NAMALWA (cell line): ENCODE measurements at places on chromosomes 12 and 14.

GRCh38 chr14:54785778-54786770 lies 116.6 kb downstream of the GCH1 start:
- DNase-seq: peak; percentile 29

GRCh38 chr12:23084236-23084995 lies 459.4 kb downstream of the ETNK1 start:
- DNase-seq: no peak

- DNase-seq: peak; percentile 46
Observed at GRCh38 chr14:21136024-21136423, 19.8 kb downstream of the OR5AU1 start.

GRCh38 chr12:40622246-40622838 lies 69.9 kb upstream of the CNTN1 start:
- DNase-seq: peak; percentile 74

DNA sequence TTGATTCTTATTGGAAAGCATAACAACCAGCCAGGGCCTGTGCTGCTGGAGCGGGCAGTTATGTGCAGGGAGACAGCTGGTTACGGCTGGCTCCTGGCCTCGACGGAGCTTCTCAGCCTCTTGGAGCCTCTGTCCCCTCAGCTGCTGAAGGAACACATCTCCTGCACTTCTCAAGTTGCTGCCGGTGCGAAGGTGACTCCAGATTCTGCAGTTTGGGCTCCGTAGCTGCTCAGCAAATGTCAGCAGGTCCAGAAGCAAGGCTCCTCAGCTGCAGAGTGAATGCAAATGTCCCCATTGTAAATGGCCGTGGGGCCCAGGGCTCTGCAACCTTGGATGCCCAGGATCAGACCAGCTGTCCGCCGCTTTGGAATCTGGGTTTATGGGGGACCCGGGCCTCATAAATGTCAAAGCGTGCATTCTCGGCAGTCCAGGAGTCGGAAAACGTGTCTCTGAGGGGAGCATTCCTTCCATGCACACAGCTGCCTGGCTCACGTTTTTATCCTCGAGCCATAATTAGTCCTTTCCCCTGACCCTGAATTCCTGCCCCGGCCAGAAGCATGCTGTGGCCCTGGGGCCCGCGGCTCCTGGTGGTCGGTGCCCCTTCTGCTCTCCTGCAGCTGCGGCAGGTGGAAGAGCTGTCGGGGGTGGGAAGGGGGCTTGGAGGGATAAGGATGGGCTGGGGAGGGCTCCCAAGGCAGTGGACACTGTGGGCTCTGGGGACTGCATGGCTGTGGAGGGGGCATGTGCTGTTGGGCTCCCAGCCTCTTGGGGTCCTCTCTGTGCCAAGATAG lies 106.0 kb downstream of the KIF26A start:
- no peak for DNase-seq

GRCh38 chr14:67395086-67395875 lies 16.7 kb downstream of the PLEK2 start:
- DNase-seq: no peak

DNA sequence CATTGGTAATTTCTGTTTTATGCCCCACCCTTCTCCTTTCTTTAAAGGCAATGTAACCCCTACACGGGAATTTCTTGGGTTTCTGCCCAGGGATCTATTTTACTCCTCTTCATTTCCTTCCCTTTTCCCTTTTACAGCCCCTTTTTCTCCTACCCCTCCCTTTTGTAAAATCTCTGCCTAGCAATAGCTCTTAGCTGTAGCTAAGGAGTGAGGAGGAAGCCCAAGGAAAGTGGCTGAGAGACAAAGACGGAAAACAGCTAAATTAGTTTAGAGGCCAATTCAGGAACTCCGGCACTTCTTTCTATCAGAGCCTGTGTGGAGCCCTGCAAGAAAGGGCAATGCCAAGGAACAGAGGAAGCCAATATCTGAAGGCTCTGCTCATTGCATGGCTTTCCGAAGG lies 40.3 kb downstream of the SOCS2 start:
- no peak for DNase-seq

DNA sequence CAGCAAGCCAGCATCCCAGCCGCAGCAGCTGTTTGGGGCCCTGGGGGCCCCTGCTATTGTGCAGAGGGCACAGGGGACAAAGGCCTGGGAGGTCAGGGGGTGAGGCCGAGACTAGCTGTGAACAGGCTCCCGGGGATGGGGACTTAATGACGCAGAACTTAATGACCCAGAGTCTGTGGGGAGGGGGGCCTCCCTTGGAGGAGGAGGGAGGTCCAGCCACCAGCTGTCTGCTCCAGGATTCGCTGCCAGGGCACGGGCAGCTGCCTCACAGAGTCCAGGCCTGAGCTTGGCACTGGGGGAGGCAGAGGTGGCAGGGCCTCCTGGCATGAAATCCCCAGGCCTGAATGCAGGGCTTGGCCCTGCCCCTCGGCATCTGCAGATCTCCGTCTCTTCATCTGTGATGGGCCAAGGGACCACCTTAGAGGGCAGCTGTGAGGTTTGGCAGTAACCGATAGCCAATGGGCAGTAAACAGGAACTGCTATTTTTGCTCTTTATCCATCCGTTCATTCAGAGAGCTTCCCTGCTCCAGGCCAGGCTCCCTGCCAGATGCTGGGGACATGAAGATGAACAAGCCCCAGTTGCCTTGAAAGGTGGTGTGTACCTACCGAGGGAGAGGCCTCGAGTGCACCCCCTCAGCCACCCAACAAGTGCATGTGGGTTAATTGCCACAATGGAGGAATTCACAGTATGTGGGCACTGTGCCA lies 6.7 kb downstream of the FAM222A start:
- DNase-seq: no peak

DNA sequence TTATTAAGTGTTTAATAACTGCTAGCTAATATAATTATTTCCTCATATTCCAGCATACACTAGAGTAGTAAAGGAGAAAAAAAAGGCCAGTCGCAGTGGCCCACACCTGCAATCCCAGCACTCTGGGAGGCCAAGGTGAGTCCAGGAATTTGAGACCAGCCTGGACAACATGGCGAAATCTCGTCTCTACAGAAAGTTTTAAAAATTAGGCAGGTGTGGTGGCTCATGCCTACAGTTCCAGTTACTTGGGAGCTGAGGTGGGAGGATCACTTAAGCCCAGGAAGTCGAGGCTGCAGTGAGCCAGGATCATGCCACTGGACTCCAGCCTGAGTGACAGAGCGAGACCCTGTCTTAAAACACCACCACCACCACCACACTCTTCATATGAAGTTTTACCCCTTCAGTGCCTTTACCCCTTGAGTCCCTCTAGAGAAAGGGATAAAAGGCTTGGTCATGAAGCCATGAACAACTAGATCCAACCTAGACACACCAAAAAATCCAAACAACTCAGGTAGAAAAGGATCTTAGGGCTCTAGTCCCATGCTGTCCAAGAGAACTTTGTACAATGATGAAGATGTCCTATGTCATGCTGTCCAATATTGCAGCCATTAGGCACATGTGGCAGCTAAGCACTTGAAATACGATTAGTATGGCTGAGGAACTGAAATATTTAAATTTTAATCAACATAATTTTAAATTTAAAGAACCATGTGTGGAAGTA lies 29.6 kb downstream of the ATXN2 start:
- DNase-seq: no peak
